ENCODE measurements at places on chromosomes 3 and 15. TPM values are rescaled to one million over a fixed set of nuclear protein-coding genes. Genes with fewer than 3 reads are reported as not detected.

GRCh38 chr3:104855702-104856101 lies 511.0 kb upstream of the ALCAM start:
- no peak for DNase-seq

The SLCO2A1 gene
- polyA plus RNA-seq: 23.6 TPM

DNA sequence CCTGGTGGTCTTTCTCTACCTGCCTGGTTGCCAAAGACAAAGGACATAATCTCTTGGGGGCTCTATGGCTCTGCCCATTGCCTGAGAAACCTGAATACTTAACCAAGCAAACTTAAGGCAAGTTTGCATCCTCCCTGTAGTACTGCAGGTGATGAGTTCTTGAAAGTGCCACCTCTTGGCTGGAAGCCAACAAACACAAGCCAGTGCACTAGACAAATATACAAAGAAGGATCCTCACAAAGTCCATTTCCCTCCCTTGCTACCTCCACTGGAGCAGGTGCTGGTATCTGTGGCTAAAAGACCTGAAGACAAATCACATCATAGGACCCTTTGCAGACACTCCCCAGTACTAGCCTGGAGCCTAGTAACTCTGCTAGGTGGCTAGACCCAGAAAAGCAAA lies 772.3 kb downstream of the SI start:
- DNase-seq: no peak

The CASR gene
- 0.67 TPM for polyA plus RNA-seq
